Activated naive CD4-positive, alpha-beta T cell treated with anti-CD3 and anti-CD28 coated beads, Interleukin-2, amount 10 ng/mL, durations not matched to agents 5 hours and 36 hours (primary cell): ENCODE measurements at places on chromosomes 5 and 9. TPM values are rescaled to one million over a fixed set of nuclear protein-coding genes. Genes with fewer than 3 reads are reported as not detected.

CCNO gene
- total RNA-seq, result not detected

CAMSAP1 gene
- total RNA-seq, result 22.2 TPM

CACNA1B gene
- total RNA-seq, result not detected

ABO gene
- total RNA-seq, result 0.50 TPM

CER1 gene
- not detected for total RNA-seq

ZNF483 gene
- 2.8 TPM for total RNA-seq

CYLC2 gene
- total RNA-seq, result not detected

MAST4 gene
- 23.6 TPM for total RNA-seq

NUP214 gene
- 54.4 TPM for total RNA-seq

HARS2 gene
- 32.3 TPM for total RNA-seq

ANKRD33B gene
- total RNA-seq, result 3.3 TPM

HK3 gene
- total RNA-seq, result 0.18 TPM

LHX3 gene
- not detected for total RNA-seq

GCNT4 gene
- 2.0 TPM for total RNA-seq

SLC45A2 gene
- not detected for total RNA-seq

IL3 gene
- not detected for total RNA-seq

MATR3 gene
- total RNA-seq, result 148 TPM

SLC25A2 gene
- 0.45 TPM for total RNA-seq

FOXD4L4 gene
- total RNA-seq, result 0.15 TPM

BASP1 gene
- 0.35 TPM for total RNA-seq

CCNI2 gene
- 8.4 TPM for total RNA-seq

LCNL1 gene
- 0.58 TPM for total RNA-seq

ZNF300 gene
- total RNA-seq, result 0.79 TPM

RMI1 gene
- total RNA-seq, result 19.5 TPM

SPTAN1 gene
- total RNA-seq, result 334 TPM

SECISBP2 gene
- total RNA-seq, result 46.5 TPM

PCDHB10 gene
- total RNA-seq, result not detected

NR5A1 gene
- total RNA-seq, result not detected

TLE4 gene
- total RNA-seq, result 39.5 TPM

SHC3 gene
- total RNA-seq, result not detected

CCIN gene
- total RNA-seq, result 0.23 TPM
